Thymus (tissue), 14 donors: ENCODE measurements at places on chromosomes 3 and 15. TPM values are rescaled to one million over a fixed set of nuclear protein-coding genes. Genes with fewer than 3 reads are reported as not detected.

The IQCF5 gene
- not detected for total RNA-seq

The TOPAZ1 gene
- under 0.01 TPM for total RNA-seq

The NR2F2 gene
- total RNA-seq, result 2.0 TPM

DNA sequence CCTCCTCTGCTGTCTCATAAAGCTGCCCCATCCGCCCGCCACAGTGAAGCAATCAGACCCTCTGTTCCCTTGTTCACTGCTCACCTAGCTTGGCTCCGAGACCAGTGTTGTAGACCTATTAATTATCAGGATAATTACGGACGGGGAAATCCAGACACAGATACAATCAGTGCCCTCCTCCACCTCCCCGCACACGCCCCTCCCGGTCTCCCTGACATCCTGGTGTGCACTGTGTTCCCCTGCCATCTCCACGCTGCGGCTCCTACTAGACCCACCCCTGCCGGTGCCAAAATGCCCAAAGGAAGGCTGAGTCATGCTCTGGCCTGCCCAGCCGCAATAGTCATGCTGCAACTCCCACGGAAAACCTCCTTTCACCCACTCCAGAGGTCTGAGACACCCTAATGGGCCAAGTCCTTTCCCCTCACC is 277.3 kb upstream of the TLE3 start:
- no peak for DNase-seq
- no peak overlapping the region for H3K4me3 ChIP-seq
- no peaks in the 10 kb centered on the region for H3K36me3 ChIP-seq
- no peaks in the 10 kb centered on the region for H3K27me3 ChIP-seq
- H3K4me1 ChIP-seq, result no peaks in the 10 kb centered on the region

DNA sequence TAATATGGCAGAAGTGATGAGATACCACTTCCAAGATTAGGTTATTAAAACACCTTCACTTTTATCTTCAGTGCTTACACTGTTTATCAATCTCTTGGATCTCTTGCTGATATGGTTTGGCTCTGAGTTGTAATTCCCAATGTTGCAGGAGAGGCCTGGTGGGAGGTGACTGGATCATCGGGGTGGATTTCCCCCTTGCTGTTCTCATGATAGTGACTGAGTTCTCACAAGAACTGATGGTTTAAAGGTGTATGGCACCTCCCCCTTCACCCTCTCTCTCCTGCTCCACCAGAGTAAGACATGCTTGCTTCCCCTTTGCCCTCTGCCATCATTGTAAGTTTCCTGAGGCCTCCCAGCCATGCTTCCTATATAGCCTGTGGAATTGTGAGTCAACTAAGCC is 11.8 kb downstream of the GOLIM4 start:
- no peak overlapping the region for H3K4me3 ChIP-seq
- no peak for DNase-seq
- no peaks in the 10 kb centered on the region for H3K36me3 ChIP-seq
- H3K27me3 ChIP-seq, result no peaks in the 10 kb centered on the region
- peaks cover 2% of the 10 kb centered on the region for H3K4me1 ChIP-seq

DNA sequence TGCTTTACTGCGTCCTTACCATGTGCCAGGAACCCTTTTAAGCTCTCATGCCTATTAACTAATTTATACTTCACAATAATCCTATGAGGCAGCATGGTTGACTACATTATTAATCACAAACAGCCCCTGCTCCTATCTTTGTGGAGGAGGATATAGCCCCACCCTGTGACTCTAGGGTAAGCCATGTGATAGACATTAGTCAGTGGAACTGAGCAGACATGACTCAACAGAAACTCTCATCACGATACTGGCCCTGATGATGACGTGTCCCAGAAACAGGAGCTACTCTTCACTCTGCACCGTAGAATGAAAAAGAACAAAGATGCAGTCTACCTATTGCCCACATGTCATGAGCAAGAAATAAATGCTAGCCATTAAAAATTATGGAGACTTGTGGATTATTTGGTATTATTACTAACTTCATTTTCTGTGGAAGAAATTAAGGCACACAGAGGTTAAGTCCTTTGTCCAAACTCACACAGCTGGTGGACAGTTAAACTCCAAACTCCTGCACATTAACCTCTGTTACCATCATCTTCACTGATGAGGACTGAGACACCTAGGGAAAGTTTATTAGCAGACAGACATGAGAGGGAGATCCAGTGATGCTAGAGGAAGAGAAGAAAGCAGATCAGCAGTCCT is 51.2 kb downstream of the CFAP20DC start:
- H3K36me3 ChIP-seq, result no peaks in the 10 kb centered on the region
- no peak overlapping the region for H3K4me3 ChIP-seq
- no peak overlapping the region for H3K27ac ChIP-seq
- H3K4me1 ChIP-seq, result no peaks in the 10 kb centered on the region
- no peaks in the 10 kb centered on the region for H3K27me3 ChIP-seq

DNA sequence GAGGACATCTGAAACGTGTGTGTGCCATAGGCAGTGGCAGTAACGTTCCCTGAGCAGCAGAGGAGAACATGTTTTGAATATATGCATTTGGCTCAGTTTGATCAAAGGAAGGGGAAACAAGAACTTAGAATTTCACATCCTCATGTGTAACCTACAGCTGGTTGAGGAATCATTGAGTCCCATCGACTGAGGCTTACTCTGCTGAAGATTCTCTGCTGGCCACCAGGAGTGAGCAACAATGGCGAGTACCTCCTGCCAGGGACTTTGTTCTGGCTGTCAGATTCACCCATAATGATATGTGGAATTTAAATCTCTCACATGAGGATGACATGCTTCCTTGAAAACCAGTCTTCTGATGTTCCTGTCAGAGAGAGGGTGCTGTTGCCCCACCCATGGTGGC is 21.3 kb downstream of the GORASP1 start:
- H3K36me3 ChIP-seq, result peaks cover 37% of the 10 kb centered on the region
- H3K27ac ChIP-seq, result no peak overlapping the region
- no peaks in the 10 kb centered on the region for H3K27me3 ChIP-seq
- H3K4me3 ChIP-seq, result no peak overlapping the region

GRCh38 chr3:56484122-56484521 is 15.9 kb upstream of the ERC2 start:
- H3K4me3 ChIP-seq, result no peak overlapping the region
- no peaks in the 10 kb centered on the region for H3K4me1 ChIP-seq
- H3K27ac ChIP-seq, result no peak overlapping the region
- H3K27me3 ChIP-seq, result no peaks in the 10 kb centered on the region

DNA sequence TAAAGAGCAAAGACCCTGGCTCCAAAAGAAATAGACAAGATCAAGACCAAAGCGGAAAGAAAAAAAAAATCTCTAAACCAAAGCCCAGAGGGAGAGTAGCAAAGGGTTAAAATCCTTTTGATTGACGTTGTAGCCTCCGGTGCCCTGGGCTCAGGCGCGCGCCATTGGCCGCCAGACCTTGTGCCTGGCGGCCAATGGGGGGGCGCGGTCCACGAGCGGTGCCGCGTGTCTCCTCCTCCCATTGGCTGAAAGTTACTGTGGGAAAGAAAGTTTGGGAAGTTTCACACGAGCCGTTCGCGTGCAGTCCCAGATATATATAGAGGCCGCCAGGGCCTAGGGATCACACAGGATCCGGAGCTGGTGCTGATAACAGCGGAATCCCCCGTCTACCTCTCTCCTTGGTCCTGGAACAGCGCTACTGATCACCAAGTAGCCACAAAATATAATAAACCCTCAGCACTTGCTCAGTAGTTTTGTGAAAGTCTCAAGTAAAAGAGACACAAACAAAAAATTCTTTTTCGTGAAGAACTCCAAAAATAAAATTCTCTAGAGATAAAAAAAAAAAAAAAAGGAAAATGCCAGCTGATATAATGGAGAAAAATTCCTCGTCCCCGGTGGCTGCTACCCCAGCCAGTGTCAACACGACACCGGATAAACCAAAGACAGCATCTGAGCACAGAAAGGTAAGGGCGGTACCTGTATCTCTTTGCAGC is at the start of gene HES1:
Gene HES1 (plus strand): TSS at position 343 of the 713 bp plus-strand sequence. CDS start 233 bp downstream, at position 576.
- H3K4me3 ChIP-seq, result peak within 1 kb of the TSS; percentile 51
- DNase-seq, result peak; percentile 32
- peak within 1 kb of the TSS; percentile 69 for H3K27ac ChIP-seq
- no peaks in the 10 kb centered on the region for H3K36me3 ChIP-seq
- H3K4me1 ChIP-seq, result peaks cover 76% of the 10 kb centered on the region

- H3K27me3 ChIP-seq, result peaks cover 10% of the 10 kb centered on the region
- H3K4me3 ChIP-seq, result peak overlapping the region; percentile 13
- DNase-seq, result peak; percentile 96
- no peaks in the 10 kb centered on the region for H3K36me3 ChIP-seq
- H3K4me1 ChIP-seq, result peaks cover 77% of the 10 kb centered on the region
Observed at GRCh38 chr15:70492240-70493177, 270.8 kb downstream of the UACA start.

GRCh38 chr15:39192979-39193560 is 387.8 kb upstream of the THBS1 start:
- H3K36me3 ChIP-seq, result no peaks in the 10 kb centered on the region
- no peak overlapping the region for H3K4me3 ChIP-seq
- no peaks in the 10 kb centered on the region for H3K4me1 ChIP-seq
- no peak overlapping the region for H3K27ac ChIP-seq
- H3K27me3 ChIP-seq, result no peaks in the 10 kb centered on the region

DNA sequence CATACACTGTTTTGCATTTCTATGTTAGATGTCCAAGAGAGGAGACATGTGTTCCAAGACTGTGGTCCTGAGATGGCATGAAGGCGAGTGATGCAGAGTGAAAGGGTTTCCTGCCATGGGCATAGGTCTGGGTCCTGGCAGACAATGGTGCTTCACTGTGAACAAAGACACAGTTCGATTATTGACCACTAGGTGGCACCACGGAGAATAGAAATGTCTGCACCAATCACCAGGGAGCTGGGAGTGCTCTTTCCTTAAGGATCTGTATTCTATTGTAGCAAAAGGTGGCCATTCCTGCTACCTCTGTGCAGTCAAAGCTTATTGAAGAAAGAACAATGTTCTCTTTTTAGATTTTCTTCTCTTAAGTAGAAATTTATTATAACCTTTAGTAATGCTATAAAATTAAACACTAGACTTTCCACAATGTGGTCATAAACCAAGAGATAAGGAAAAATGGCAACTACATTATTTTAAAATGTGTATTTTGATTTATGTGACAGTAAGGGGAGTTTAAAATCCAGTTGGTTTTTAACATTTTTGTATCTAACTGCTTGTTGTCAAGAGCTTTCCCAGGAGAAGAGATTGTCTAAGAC is 88.7 kb downstream of the GABRG3 start:
- H3K4me3 ChIP-seq, result no peak overlapping the region
- DNase-seq, result peak; percentile 10
- H3K27ac ChIP-seq, result no peak overlapping the region
- H3K4me1 ChIP-seq, result no peaks in the 10 kb centered on the region
- no peaks in the 10 kb centered on the region for H3K27me3 ChIP-seq
